Thoracic aorta (tissue), 2 donors: ENCODE measurements at places on chromosomes 2 and 18.

DNA sequence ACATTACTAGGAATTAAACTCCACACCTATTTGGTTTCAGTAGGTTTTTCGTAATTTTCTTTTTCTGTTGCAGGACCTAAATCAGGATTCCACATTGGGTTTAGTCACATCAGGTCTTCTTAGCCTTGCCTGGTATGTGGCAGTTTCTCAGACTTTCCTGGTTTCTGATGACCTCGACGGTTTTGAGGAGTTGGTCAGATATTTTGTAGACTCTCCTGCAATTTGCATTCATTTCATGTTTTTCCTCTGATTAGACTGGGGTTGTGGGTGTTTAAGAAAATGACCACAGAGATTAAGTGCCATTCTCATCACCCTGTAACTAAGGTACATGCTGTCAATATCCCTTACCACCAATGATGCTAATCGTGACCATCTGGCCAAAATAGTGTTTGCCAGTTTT is 97.3 kb upstream of the ST6GAL2 start:
- DNase-seq, result no peak

GRCh38 chr2:641872-642815 is 35.1 kb downstream of the TMEM18 start:
- DNase-seq, result no peak

GRCh38 chr2:11995456-11995855 is 249.0 kb downstream of the LPIN1 start:
- DNase-seq, result no peak

GRCh38 chr18:63112706-63113105 is 206.9 kb downstream of the BCL2 start:
- DNase-seq, result no peak

GRCh38 chr2:15763106-15763821 is 171.6 kb downstream of the DDX1 start:
- DNase-seq, result no peak

- no peak for DNase-seq
Measured at GRCh38 chr2:10820978-10821695, 8.6 kb upstream of the PDIA6 start.

DNA sequence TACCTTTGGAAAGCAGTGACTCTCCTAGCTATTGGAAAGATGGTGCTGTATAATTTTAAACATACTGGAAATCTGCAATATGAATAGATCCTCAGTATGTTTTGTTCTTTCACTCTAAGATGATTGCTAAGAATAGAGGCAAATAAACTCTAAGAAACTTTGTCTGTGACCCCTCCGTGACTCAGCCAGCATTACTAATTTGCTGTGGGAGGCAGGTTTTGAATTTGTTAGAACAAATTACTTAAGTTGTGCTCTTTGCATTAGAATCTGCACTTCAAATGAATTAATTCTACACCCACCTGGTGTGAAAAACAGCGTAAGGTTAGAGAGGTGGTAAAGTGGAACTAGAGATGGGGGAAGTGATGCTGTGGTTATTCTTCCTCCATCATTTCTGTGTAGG is 142.2 kb downstream of the RAPGEF4 start:
- no peak for DNase-seq
